ENCODE measurements at places on chromosomes 13 and 19. TPM values are rescaled to one million over a fixed set of nuclear protein-coding genes. Genes with fewer than 3 reads are reported as not detected.

The TNNT1 gene
- total RNA-seq: 0.77 TPM

The ACP7 gene
- not detected for total RNA-seq

The ZNF491 gene
- total RNA-seq: 0.86 TPM

The ZIK1 gene
- 4.5 TPM for total RNA-seq

The RASAL3 gene
- total RNA-seq: 18.0 TPM

The CGB5 gene
- not detected for total RNA-seq

The ZNF208 gene
- 0.09 TPM for total RNA-seq

The IZUMO4 gene
- total RNA-seq: 1.4 TPM

The ZNF317 gene
- 9.9 TPM for total RNA-seq

The INAFM1 gene
- total RNA-seq: 1.1 TPM

The IRS2 gene
- total RNA-seq: 2.1 TPM

The PRODH2 gene
- not detected for total RNA-seq

The ZSCAN1 gene
- total RNA-seq: not detected

The NLRP11 gene
- under 0.01 TPM for total RNA-seq

The ATP8B3 gene
- 0.52 TPM for total RNA-seq

The RNF113B gene
- total RNA-seq: not detected

The LILRB2 gene
- total RNA-seq: not detected

The UBE2L5 gene
- not detected for total RNA-seq

The AKT1S1 gene
- 5.9 TPM for total RNA-seq

The KLK10 gene
- not detected for total RNA-seq

The SERPINE3 gene
- not detected for total RNA-seq

The GGACT gene
- total RNA-seq: 3.9 TPM

The ILF3 gene
- total RNA-seq: 73.7 TPM

The GPR12 gene
- total RNA-seq: not detected

The FPR1 gene
- total RNA-seq: not detected

The MAST1 gene
- 0.76 TPM for total RNA-seq

The SARS2 gene
- 16.9 TPM for total RNA-seq

The ELAVL3 gene
- not detected for total RNA-seq

The OR7D2 gene
- not detected for total RNA-seq

All from dermis lymphatic vessel endothelial cell (primary cell).